CD14-positive monocyte (primary cell): ENCODE measurements at places on chromosomes 1 and 21.

- no peak for DNase-seq
Observed at GRCh38 chr1:31315902-31316301, 19.1 kb downstream of the ZCCHC17 start.

GRCh38 chr1:25568090-25568833 lies 24.9 kb downstream of the LDLRAP1 start:
- DNase-seq, result no peak

GRCh38 chr1:175749075-175749474 lies 5.7 kb upstream of the TNR start:
- DNase-seq, result no peak

DNA sequence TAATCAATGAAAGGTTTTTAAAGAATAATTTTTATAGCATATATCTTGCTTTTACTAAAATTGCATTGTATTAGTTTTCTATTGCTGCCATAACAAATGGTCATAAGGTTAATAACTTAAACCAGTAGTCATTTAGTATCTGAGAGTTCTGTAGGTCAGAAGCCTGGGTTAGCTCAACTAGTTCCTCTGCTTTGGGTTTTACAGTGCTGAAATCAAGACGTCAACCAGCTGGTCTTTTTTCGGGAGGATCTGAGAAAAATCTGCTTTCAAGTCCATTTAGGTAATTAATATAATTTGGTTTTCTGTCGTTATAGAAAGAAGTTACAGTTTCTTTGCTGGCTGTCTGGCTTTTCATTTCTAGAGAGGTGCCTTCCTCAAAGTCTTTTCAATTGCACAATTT lies 577.7 kb downstream of the MRPL39 start:
- no peak for DNase-seq

GRCh38 chr1:85319931-85320330 lies 43.5 kb upstream of the BCL10 start:
- no peak for DNase-seq

DNA sequence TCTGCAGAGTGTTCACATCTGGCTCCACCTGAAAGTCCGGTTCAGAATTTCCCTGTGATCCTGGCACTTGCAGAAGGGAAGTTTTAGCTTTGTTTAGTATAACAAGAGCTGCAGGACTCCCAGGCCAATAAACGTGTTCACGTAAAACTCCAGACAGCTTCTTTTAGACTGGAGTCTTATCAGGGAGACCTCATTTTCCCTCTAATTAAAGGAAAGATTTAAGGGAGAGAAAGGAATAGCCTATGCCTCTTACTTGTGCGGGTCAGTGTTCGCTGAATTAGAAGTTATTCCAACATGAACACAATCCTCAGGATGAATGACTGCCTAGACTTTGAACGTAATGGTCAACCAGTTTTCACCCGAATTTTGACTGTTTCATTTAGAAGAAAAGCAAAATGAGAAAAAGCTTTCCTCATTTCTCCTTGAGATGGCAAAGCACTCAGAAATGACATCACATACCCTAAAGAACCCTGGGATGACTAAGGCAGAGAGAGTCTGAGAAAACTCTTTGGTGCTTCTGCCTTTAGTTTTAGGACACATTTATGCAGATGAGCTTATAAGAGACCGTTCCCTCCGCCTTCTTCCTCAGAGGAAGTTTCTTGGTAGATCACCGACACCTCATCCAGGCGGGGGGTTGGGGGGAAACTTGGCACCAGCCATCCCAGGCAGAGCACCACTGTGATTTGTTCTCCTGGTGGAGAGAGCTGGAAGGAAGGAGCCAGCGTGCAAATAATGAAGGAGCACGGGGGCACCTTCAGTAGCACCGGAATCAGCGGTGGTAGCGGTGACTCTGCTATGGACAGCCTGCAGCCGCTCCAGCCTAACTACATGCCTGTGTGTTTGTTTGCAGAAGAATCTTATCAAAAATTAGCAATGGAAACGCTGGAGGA lies 202.1 kb upstream of the SGIP1 start:
- peak; percentile 96 for DNase-seq

DNA sequence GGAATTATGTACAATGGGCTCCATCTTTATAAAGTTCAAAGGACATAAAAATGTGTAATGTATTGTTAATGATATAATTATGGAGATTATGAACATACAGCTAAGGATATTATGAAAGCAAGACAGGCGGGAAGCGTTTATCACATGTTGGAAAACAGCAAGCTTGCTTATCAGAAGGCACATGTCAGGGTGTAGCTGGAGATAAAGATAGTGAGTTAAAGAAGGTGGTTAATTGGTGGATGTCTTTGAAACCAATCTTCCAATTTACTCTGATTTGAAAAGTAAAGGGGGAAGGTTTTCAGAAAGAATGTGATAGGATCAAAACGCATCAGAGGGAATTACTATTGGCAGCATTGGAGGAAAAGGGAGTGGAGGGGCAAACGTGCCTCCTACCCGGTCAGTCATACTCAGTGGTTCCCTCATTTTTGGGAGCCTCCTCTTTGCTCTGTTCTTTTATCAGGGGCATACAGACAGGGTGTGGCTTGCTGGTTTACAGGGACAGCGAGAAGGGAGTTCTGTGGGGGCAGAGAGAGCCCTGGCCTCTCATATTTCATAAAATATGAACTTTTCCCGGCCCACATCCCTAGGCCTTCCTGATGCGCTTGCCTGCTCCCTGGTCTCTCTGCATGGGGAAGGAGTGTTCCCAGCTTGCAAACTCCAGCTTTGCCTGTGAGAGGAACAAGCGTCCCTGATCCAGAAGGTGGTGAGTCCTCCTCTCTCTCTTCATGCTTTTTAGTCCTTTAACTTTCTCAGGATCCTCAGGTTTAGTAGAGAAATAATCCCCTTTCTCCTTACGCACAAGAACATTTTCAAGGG lies 8.0 kb upstream of the SVBP start:
- DNase-seq, result no peak
